ENCODE measurements at places on chromosomes 1 and 21.

- DNase-seq, result no peak
Measured at GRCh38 chr21:27036736-27037301, 69.9 kb upstream of the ADAMTS5 start.

- DNase-seq, result no peak
Measured at GRCh38 chr1:200708161-200708560, 30.5 kb upstream of the CAMSAP2 start.

- DNase-seq, result no peak
Measured at GRCh38 chr1:18091660-18092446, 15.7 kb upstream of the IGSF21 start.

DNA sequence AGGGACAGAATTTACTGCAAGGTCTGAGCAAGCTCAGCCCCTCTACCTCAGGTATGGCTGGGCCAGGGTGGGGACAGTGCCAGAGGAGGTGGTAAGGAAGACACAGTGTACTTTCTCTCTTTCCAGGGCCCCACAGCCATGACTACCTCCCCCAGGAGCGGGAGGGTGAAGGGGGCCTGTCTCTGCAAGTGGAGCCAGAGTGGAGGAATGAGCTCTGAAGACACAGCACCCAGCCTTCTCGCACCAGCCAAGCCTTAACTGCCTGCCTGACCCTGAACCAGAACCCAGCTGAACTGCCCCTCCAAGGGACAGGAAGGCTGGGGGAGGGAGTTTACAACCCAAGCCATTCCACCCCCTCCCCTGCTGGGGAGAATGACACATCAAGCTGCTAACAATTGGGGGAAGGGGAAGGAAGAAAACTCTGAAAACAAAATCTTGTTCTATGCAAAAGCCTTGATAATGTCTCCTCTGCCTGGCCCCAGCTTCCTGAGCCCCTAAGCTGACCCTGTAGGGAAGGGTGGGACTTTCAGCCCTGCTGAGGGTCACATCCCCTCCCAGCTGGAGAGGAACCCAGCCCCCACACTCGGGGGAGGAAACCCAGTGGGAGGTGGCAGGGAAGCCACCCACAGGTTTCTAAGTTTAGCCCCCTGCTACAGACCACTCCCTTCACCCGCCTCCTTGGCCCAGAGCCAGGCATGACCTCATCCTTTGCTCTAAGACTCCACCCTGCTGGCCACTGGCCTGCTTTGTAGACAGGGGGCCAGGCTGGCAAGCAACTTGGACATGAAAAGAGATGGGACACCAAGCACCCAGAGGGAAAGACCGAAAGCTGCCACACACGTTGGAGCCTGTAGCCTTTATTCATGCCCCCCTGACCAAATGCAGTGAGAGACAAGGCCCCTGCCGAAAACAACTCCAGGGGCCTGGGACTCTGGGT, 6.4 kb downstream of the RHOC start:
- peak; percentile 92 for DNase-seq

GRCh38 chr1:154934358-154934948, 2.1 kb downstream of the PMVK start:
- DNase-seq, result no peak

- no peak for DNase-seq
Measured at GRCh38 chr1:189007824-189008223, 1469.8 kb downstream of the BRINP3 start.

- no peak for DNase-seq
Measured at GRCh38 chr21:28325618-28326017, 667.1 kb downstream of the LTN1 start.

DNA sequence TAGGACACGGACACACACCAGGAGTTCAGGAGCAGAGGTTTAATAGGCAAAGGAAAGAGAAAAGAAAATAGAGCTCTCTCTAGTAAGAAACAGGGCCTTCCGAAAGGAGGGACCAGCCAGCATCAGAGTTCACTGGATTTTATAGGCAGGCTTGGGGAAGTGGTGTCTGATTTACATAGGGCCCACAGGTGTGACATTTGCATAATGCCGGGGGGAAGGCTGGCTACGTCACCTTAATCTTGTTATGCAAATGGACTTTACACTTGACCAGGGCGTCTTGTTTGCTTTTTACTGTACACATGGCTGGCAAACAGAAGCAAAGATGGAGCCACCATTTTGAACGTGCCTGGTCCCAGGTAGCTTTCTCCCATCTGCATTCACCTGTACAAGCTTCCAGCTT, at the start of gene OR14A16:
OR14A16 (minus strand) TSS at position 97 of the 400 bp plus-strand sequence. CDS start 8,390 bp downstream, outside the sequence.
- no peak for DNase-seq

DNA sequence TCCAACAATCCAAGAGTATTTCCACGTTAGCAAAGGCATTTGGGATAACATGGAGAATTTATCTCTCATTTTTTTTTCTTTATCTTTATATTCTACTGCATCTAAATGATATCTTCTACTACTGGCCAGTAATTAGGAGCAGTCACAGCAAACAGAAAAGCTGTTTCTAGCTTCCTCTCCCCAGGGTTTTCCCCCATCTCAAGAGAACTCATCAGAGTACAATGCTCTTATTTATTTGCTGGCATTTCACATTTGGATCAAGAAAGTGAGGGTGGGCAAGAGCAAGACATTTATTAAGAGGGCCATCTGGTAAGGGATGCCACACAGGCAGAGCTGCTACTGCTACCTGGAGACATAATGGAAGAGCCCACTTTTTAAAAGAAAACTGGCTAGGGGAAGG, 368.2 kb downstream of the USH2A start:
- DNase-seq, result no peak

GRCh38 chr1:7558921-7559869, 211.9 kb upstream of the VAMP3 start:
- no peak for DNase-seq

- DNase-seq, result peak; percentile 44
Measured at GRCh38 chr1:77416692-77417450, 135.1 kb downstream of the AK5 start.

- DNase-seq, result no peak
Measured at GRCh38 chr1:39131940-39132339, 72.6 kb upstream of the MACF1 start.

- peak; percentile 9 for DNase-seq
Measured at GRCh38 chr1:212587888-212588510, 20.6 kb upstream of the ATF3 start.

DNA sequence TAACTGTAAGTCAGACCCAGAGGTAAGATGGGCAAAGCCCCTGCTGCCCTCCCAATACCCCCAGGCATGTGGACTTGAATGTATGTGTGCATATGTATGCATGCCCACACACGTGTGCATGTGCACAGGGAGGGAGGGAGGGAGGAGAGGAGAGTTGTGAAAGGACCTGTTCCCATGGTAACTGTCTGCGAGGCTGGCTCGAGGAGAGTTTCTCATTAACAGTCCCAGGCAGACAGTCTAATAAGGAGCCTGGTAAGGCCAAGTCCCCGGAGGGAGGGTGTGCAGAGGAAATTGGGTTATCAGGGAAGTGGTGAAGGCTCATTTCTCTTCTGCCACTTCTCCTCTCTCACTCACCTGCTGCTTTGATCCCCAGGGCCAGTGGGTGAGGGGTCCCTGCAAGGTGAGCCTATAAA, 74.9 kb downstream of the NFASC start:
- no peak for DNase-seq

- no peak for DNase-seq
Measured at GRCh38 chr1:58799650-58800049, 15.8 kb upstream of the JUN start.

DNA sequence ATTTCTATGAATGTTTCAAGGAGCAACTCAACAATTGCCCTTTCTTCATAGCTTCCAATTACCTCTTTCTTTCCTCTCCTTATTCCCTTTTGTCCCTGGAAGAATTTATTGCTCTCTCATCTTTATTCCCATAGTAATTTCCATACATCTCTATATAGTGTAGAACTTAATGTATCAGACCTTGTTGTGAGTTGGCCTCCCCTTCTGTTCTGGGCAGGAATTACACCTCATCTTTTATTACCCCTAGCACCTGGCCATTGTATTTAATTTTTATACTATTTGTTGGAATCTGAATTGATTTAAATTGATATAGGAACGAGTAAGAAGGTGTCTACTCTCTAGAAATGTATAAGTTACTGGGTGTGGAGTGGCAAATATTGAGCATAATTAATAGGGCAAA, 114.5 kb downstream of the CACHD1 start:
- DNase-seq, result no peak

- DNase-seq, result no peak
Measured at GRCh38 chr1:77030401-77031105, 163.3 kb downstream of the ST6GALNAC5 start.

- no peak for DNase-seq
Measured at GRCh38 chr1:230679192-230679591, 34.7 kb downstream of the AGT start.

DNA sequence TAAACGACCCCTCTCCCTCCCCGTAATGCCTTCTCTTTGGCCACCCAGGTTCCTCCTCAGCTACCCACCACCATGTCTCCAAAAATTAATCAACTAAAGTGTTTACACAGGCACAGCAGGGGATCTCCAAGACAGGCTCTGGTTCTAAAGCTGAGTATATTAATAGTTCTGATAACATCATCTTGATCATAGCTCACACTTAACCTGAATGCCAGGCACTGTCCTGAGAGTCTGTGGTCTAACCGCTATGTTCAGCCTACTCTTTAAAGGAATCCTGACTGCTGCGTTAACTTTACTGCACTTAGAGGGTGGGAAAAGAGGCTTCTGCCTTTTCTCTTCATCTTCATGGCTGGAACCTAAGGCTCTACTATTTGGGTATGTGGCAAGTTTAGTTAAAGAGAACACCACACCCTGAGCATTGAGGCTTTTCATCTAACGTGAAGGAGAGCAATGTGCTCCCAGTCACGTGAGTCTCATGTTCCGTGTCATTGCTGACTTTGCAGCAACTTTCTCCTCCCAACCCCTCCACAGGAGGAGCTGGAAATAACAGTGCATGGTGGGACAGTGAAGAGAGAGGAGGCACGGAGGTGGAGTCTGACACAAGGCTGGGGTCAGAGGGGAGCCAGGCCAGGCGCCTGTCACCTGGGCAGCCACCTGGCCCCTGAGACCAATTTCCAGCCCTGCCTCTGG, 86.4 kb downstream of the FAM78B start:
- no peak for DNase-seq

DNA sequence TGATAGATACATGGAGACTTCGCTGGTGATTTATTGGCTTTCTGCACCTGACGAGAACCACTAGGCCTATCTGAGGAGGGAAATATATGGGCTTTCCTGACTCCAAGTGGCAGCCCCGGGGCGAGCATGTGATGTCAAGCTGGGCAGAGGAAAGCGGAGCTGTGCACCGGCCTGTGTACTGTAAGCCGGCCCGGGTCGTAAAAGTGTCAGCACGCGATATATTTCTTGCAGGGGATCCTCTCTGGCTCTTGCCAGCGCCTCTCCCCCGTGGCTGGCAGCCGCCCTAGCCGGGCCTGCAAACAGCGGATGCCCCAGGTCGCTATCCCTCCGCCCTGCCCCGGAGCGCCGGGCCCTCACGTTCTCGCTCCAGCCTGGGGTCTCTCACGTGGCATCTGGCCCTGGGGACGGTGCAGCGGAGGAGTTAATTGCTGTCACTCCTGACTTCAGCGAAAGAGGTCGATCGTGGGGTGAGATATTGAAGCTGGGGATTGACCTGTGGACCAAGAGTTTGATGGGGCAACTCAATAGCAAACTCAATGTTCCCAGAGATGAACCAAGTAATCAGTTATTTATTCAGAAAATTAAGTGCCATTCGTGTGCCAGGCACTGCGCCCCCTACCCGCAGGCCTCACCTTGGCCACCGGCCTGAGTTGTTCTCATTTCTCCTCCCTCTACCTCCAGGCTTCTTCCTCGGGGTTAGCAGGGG, 41.0 kb upstream of the HAO2 start:
- peak; percentile 47 for DNase-seq

- no peak for DNase-seq
Measured at GRCh38 chr1:176789571-176790090, 326.7 kb downstream of the PAPPA2 start.

GRCh38 chr1:18748435-18748834, 111.0 kb downstream of the TAS1R2 start:
- DNase-seq, result no peak

Data from HT-29 (cell line).